ENCODE measurements at places on chromosomes 5 and 9.

DNA sequence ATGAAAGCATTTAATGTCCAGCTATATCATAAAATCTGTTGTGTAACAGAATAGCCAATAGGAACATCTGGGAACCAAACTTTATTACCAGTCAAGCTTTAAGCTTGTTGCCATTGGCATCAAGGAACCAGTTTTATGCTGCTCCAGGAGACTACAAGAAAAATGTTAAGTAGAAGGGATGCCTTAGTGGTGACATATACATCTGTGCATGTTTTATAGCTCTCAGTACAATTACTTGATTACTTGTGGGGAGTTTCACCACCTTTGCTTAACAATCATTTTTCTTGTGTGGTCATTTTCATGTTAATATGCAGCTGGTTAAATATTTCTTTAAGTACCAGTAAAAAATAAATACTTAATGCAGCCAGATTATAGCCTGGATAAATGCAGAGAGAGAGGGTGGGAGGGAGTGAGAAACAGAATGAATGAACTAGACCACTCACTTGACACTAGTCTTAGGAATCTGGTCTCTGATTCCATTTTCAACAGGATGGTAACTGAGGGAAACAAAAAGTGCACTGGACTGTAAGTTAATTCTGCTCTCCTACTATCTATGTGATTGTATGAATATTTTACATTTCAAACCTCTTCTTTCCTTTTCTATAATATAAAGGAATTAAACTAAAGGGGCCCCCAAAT is 35.7 kb upstream of the LURAP1L start:
- DNase-seq: peak; percentile 43

GRCh38 chr5:123868881-123869280 is 356.9 kb downstream of the CSNK1G3 start:
- DNase-seq: no peak

GRCh38 chr9:745761-746380 is 95.6 kb upstream of the DMRT1 start:
- DNase-seq: no peak

DNA sequence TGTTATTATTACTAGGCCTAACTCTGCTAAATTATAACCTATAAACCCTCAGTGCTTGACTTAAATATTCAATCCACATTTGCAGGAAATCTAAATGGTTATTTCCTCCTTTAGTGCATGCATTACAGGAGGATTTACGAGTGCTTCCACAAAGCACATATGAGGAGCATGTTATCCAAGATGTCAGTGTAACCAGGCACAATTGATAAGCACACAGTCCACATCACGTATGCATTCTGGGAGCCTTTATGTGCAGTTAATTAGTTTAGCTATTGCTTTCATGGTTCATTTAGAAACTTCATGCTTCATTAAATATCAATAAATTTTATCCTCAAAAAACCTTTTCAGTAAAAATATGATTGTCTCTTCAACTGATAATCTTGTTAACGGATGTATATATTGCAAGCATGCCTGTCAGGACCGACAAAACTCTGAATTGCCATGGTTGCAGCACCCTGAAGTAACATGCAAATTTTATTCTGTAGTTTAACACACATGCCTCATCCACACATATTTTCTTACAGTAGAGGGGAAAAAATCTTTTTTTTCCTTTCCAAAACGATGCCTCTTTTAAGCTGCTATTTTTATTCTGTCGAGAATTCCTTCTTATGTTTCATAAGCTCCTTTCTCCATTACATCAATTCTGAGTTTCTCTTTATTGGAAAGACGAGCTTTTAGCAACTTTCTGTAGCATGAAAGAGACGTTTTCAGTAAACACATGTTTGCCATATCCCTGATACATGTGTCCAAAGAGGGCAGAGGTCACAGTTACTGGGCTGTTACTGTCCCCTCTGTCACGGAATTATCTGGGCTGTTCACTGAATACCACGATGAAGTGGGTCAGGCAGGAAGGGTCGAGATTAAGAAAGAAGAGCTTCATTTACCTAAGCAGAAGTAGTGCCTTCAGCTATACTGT is 142.0 kb downstream of the GLIS3 start:
- no peak for DNase-seq

GRCh38 chr5:15575666-15576065 is 75.7 kb downstream of the FBXL7 start:
- no peak for DNase-seq

DNA sequence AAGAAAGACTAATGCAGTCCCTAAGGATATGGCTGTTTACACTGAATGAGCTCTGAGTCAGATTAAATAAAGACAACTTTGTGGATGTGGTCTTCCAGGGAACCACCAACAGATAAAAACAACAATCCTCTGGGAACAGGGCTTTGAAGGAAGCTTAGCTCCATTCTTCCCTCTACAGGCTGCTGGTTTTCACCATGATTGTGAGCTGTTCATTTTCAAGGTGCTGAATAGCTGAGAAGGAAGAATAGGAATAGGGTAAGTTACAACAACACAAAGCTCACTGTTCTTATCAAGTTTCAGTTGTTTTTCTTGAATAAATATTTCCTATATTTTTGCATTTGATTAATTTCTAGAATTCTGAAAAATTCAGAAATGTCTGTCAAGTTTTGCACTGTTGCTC is 25.9 kb upstream of the PTAR1 start:
- peak; percentile 10 for DNase-seq

DNA sequence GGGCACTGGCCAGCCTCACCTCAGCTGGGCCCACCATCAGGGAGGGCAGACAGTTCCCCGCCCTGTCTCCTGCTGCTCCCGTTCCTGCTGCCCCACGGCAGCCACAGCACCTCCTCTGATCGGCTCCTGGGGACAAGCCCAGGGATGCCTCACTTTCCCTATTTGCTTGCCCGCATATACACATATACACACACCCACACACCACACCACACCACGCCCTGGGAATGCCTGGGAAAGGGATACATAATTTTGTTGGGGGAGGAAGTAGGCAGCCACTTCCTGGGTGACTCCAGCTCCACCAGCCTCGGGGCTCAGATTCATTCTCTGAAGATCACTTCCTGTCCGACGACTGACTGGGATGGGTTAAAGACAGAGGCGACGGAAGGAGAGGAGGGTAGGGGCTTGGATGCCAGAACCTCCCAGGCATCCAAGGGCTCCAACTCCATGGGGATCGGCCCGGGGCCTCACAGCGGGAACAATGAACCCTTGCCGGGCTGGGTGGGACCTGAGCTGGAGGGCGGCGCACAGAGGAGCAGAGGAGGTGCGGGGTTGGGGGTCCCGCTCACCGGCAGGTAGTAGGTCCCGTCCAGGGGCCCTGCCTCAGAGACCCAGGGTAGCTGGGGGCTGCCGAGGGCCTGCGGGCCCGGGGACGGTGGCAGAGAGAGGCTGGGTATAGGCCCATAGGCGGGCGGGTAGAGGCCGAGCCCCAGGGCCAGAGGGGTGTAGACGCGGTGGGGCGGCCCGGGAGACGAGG is 2.0 kb upstream of the MZB1 start:
- no peak for DNase-seq

GRCh38 chr9:34518896-34519295 is 3.9 kb downstream of the ENHO start:
- DNase-seq: no peak

DNA sequence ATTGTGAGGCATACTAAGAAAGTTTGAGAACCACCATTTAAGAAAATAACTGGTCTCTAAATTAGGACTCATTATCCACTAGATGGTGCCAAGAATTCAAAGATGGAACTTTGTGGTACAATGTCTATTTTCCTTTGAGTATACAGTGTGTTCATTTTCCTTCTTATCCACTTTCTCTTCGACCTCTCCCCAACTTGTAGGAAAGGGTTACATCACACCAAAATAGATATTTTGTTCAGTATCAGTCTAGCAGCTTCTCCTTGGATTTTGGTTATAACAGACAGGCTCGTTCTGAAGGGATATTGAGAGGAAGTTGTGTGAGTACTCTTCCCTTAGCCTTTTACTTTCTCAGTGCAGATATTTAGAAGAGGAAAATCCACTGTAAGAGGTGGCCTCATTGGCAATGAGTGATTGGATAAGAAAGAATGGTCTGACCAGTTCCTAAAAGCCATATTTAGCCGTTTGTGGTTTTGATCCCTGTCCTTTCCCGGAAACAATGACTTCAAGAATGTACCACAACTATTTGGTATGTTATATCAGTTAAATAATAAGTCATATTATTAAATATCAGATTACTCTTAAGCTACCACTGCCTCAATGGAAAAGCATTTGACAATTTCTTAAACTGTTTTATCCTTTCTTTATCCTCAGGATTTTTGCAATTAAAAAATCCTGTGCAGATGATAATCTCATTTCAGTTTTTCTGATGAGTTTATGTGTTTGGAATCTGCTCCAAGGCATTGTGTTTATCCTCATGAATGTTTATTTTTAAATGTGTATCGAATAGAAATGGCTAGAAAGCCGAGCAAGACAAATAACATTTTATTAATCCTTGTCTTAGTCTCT is 69.0 kb upstream of the GRAMD2B start:
- peak; percentile 94 for DNase-seq

DNA sequence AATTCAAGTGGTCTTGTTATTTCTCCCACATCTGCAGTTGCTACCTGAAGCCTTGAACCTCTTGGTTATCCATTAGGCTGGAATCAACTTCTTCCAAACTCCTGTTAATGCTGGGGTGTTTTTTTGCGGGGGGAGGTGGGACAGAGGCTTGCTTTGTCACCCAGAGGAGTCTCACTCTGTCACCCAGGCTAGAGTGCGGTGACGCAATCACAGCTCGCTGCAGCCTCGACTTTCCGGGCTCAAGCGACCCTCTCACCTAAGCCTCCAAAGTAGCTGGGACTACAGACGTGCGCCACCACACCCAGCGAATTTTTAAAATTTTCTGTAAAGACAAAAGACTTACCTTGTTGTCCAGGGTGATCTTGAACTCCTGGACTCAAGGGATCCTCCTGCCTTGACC is 4.4 kb downstream of the SCGB3A1 start:
- DNase-seq: no peak

GRCh38 chr9:81028504-81028903 is 660.8 kb downstream of the TLE1 start:
- DNase-seq: peak; percentile 57

DNA sequence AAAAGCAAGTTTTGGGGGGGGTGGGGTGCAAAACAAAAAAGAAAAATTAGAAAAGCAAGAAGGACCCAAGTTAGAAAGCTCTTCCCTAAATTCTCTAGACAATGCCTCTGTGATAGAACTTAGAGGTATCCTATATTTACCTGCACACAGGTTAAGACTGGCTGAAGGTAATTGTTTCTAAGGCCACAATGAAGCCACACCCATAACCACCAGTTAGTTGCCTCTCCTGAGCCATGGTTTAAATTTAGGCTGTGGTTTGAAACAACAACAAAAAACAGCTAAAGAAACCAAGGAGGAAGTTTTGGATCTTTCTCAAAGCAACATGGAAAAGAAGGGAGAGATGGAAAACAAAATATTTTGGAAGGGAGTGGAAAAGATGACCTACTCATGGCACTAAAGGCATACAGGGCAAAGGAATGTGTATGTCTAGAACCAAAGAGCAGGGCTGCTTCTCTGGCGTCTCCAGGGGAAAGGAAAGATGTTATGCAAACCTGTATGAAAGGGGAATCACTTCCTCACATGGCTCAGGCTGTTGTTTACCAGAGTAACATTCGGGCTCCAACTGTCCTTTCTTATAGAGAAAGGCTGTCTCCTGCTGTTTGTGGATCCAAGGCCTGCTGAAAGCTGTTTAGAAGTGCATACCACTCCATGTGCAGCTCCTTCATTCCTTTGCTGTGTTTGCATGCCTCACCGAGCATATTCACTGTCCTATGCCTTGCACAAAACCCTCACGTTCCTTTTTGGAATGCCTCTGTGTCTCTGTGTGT is 408.9 kb upstream of the MPDZ start:
- no peak for DNase-seq

- DNase-seq: no peak
Measured at GRCh38 chr9:12849486-12850003, 74.7 kb downstream of the LURAP1L start.

- no peak for DNase-seq
Measured at GRCh38 chr5:135355169-135355568, 43.9 kb downstream of the MACROH2A1 start.

GRCh38 chr5:4050203-4050602 is 454.6 kb downstream of the IRX1 start:
- DNase-seq: no peak

GRCh38 chr9:16360247-16360646 is 510.2 kb downstream of the BNC2 start:
- DNase-seq: no peak

- no peak for DNase-seq
Measured at GRCh38 chr9:86856259-86856658, 91.0 kb downstream of the GAS1 start.

- no peak for DNase-seq
Measured at GRCh38 chr9:105392531-105392930, 55.3 kb upstream of the FSD1L start.

- DNase-seq: no peak
Measured at GRCh38 chr5:109830955-109831502, 141.3 kb downstream of the MAN2A1 start.

GRCh38 chr5:65866837-65867521 is 59.4 kb upstream of the ERBIN start:
- DNase-seq: no peak

DNA sequence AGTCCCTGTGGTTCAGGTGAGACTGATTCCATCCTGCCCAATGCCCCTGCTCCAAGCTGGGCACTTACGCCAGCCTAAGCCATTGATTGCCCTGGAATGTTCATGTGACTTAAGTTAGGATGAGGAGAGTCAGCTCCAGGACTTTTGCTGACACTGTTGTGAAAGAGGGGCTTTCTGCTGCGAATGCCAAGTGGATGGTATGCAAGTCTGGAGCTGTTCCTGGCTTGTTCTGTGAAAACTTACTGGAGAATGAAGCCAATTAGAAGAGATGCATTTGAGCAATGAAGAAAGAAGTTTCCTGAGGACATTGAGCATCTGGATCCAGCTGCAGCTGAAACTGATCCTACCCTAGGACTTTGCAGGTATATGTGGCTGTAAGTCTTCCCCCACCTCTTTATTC is 61.2 kb upstream of the ZFR start:
- peak; percentile 79 for DNase-seq

DNA sequence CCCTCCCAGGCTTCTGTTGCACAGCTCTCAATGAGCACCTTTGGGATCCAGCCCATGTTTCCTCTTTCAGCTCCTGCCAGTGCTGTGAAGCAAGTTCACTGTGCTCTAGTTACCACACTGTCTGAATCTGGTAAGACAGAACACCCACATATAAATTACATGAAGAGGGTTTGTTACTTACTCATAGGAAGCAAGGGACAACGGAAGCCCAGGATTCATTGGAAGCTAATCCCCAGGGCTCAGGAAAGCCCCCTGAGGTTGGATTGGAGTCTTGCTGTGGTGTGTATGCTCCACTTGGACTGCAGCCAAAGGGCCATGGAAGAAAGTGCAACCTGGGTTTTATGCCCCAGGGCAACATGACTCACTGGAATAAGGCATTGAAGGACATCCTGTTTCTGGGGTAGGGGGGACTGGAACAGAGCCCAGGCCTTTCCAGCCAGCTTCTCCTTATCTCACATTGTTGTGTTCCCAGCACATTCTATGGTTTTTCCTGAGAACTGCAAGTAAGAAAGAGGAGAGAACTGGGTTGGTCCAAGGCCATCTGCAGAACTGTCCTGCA is 15.6 kb upstream of the CLK4 start:
- DNase-seq: peak; percentile 58

- no peak for DNase-seq
Measured at GRCh38 chr5:172425402-172425801, 28.9 kb downstream of the SH3PXD2B start.

Data from GM04503 (cell line).